Tongue (tissue), 3 donors: ENCODE measurements at places on chromosomes 3 and 15.
A peak's percentile ranks its signal among the peaks of the same experiment; 100 is the strongest.

GRCh38 chr3:151709847-151710246 is 23.9 kb upstream of the AADACL2 start:
- no peak for DNase-seq

- DNase-seq = peak; percentile 63
Measured at GRCh38 chr15:83837945-83838571, 184.1 kb downstream of the ADAMTSL3 start.

DNA sequence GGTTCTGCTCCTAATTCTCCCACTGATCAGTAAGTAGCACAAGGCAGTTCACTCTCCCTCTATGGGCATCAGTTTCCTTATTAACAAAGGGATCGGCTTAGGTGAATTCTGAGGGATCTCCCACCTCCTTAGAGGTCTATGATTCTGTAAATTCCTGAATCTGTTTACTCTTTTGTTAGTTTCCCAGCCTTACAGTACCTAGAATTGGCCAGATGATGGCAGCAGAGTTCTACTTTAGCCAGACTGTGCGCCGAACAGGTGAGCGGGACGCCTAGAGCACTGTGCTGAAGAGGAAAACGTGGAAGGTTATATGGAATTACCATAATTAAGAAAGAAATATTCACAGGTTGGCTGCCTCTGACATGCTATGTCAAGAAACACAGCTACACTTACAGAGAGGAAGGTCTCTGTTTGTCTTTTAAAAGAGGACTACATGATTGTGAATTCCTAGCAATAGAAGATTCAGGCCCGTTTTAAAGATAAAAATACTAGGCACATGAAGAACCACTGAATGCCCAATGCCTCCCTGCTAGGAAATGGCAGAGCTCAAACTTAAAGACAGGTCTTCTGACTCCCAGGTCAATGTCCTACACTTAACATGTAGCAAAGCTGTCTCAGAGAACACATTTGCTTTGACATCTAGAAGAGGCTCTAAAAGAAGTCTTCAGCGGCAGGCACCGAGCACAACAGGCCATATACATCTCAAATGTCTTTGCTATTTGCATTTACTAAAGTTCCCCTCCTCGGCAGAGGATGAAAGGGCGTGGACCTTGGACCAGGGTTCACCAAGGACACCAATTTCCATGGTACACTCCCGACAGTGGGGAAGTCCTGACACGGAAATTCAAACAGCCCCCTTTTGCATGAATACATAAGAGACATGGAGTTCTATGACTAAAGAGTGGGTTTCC is 259.9 kb downstream of the FGF12 start:
- DNase-seq = peak; percentile 71

DNA sequence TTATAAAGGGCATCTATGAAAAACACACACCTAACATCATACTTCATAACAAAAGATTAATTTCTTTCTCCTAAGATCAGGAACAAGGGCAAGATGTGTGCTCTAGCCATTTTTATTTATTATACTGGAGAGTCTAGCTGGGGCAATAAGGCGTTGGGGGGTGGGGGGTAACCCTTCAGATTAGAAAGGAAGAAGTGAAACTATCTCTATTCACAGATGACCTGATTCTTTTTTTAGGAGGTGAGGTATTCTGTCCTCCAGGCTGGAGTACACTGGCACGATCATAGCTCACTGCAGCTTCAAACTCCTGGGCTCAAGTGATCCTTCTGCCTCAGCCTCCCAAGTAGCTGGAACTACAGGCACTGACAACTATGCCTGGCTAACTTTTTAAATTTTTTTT is 89.5 kb upstream of the MANF start:
- DNase-seq = no peak

DNA sequence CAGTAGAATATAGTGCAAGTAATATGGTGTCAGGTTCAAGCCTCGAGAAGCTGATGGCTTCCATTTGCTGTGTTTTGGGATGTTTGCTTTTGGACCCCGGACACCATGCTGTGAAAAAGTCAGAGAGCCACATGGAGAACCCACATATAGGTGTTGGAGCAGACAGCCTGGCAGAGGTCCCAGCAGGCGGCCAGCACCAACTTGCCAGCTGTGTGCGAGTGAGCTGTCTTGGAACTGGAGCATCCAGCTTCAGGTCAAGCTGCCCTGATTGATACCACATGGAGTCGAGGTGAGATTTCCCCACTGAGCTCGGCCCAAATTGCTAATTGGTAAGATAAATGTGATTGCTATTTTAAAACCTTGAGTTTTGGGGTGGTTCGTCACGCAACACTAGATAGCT is 185.7 kb upstream of the TBL1XR1 start:
- DNase-seq = no peak

DNA sequence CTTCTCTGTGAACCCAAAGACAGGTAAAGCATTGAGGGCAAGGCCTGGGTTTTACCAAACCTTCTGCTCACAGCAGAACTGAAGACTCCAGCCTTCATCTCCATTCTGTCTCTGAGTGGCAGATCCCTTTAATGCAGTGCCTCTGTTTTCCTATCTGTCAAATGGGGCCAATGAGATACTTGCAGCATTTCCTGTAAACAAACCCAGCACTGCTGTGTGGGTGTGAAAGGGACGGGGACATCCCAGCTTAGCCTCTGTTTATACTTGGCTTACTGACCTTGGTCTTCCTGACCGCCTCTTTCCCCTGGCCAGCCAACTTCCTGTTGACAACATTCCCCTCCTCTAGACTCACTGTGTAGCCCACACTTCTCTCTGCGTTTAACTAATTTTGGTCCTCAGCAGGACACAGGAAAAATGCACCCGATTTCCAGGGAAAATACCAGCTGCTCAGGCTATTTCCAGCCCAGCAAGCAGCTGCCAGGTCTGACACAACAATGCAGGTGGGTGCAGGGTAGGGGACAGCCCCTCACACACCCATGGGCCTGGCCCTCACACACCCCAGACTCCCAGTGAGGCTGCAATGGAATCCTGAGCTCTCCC is 105.9 kb upstream of the HERC1 start:
- DNase-seq = peak; percentile 31
